ENCODE measurements at places on chromosomes 1 and 21.
A peak's percentile ranks its signal among the peaks of the same experiment; 100 is the strongest.

DNA sequence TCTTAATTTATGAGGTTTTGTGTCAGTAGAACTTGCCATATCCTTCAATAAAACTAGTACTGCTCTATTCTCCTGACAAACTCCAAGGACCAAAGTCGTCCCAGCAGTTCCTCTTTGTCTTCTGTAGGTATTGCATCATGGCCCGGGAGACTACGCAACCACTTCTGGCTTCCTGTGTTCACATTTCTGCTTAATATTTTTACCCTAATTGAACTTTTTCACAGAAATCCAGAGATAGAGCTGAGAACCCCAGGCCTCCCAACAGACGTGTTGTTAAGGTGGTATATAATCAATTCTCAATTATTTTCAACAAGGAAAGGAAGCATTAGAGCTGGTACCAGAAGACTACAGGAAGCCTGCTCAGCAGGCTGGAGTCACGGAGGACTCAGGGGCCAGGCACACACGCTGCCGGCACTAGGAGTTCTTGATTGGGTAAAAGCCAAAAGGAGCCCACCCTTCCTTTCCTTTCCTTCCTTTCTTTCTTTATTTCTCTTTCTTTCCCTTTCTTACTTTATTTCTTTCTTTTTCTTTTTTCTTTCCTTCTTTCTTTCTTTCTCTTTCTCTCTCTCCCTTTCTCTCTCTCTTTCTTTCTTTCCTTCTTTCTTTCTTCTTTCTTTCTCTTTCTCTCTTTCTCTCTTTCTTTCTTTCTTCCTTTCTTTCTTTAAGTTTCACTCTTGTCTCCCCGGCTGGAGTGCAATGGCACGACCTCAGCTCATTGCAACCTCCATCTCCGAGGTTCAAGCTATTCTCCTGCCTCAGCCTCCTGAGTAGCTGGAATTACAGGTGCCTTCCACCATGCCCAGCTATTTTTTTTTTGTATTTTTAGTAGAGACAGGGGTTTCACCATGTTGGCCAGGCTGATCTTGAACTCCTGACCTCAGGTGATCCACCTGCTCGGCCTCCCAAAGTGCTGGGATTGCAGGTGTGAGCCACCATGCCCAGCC is 173.7 kb downstream of the ZBTB18 start:
- peak; percentile 74 for DNase-seq

DNA sequence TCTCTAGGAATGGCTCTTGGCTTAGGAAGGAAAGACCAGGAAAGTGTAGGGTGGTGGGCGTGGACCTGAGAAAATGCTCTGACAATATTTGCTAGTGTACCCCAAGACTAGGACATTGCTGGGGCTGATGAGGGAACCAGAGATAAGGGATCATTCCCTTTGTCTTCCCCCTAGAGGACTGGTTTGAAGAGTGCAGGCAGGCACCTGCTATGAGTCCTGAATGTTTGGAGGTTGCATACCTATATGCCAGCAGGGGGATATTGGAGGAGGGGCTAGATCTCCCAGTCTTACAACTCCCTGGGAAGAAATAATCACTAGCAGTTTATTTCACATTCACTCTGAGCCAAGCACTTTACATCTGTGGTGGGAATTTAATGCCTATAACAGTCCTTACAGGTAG is 6.0 kb upstream of the BCL10 start:
- DNase-seq: no peak

DNA sequence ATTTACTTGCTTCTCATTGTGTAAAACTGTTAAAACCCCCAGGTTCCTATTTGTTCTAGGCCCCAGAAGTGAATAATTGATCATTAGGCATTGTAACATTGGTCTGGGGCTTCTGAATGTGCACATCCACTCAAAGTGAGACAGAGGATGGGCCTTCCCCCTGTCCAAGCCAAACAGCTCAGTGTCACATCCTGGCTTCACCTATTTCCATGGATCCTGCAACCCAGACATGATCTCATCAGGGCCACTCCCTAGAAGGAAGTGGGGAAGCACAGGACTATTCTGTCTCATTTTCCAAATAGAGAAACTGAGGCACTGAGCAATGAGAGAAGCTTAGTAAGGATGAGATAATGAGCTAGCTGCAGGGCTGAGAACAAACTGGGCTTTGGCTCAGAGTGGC is 47.4 kb upstream of the TSPAN2 start:
- DNase-seq: no peak

DNA sequence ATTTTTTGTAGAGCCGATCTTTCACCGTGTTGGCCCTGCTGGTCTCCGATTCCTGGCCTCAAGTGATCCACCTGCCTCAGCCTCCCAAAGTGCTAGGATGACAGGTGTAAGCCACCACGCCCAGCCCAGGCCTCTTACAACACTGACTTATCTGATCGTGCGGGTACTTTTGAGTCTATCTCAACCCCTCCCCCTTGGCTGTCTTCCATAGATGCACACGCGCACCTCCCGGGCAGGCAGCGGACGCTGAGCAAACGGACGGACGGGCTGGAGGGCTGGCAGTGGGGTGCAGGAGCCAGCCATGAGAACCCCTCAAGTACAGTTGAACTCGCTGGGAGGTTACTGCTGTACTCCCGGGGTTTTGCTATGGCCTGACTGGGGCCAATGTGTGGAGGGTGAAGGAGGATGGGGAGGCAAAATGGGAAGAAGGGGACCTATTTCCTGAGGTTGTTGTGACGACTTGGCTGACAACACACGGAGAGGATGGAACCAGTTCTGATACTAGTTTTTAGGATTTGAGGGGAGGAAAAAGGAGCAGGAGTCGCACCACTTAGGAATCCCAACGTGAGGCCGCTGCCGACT is 959 bp downstream of the CD58 start:
- DNase-seq: peak; percentile 52

DNA sequence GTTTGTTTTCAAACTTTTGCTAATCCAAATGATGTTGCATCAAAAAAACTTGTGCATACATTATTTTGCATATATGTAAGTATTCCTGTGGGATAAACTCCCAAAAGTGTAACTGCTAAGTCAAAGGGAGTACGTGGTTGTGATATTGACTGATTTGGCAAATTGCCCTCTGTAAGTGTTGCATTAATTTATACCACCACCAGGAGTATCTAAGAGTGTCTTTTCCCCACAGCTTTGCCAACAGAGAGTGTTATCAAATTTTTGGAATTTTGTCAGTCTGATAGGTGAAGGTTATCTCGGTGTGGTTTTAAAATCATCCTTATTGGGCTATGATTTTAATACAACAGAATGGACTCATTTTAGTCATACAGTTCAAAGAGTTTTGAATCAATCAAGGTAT is 30.1 kb upstream of the PARP1 start:
- DNase-seq: no peak

GRCh38 chr1:152166966-152167365 is 7.9 kb upstream of the RPTN start:
- no peak for DNase-seq

- DNase-seq: peak; percentile 81
Measured at GRCh38 chr1:147598621-147599361, 57.5 kb downstream of the BCL9 start.

GRCh38 chr1:231757759-231758158 is 131.2 kb downstream of the DISC1 start:
- DNase-seq: no peak

DNA sequence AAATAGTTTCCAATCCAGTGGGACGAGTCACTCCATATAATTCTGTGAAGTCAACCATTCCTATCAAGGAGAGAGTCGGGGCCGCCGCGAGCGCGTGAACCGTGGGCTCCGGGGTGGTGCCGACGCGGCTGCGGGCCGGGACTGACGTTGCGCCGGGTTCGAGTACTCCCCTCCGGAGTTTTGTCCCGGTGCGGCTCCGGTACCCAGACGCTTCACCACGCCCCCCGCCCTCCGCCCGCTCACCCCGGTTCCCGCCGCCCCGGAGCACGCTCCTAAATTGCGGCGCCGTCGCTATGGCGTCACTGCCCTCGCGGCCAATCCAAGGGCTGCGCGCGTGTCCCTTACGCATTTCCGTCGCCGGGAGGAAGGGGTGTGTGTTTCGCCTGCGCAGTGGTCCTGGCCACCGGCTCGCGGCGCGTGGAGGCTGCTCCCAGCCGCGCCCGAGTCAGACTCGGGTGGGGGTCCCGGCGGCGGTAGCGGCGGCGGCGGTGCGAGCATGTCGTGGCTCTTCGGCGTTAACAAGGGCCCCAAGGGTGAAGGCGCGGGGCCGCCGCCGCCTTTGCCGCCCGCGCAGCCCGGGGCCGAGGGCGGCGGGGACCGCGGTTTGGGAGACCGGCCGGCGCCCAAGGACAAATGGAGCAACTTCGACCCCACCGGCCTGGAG is at the start of gene ATAD3B:
ATAD3B (plus strand) TSS at position 377 of the 664 bp plus-strand sequence; CDS start at position 497, 120 bp downstream.
- peak; percentile 98 for DNase-seq

GRCh38 chr1:54857746-54858561 is 29.0 kb downstream of the DHCR24 start:
- no peak for DNase-seq

DNA sequence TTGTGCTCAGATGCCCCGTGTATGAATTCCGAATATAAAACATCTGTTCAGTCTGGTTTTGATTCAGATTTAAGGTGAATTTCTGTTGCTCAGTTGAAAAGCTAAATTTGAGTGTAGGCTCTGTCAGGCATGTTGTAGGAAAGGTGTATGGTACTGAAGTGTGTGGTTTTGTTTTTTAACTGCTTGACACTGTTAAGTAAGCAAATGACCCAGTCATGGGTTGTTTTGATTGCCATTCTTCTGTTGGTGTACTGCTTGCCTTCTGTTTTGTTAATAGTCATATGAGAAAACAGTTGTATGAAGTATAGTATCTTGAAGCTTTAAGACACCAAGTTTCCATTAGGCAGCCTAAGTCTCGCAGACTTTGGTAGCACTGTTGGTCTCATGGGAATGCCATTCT is 10.0 kb downstream of the MRPS6 start:
- no peak for DNase-seq

DNA sequence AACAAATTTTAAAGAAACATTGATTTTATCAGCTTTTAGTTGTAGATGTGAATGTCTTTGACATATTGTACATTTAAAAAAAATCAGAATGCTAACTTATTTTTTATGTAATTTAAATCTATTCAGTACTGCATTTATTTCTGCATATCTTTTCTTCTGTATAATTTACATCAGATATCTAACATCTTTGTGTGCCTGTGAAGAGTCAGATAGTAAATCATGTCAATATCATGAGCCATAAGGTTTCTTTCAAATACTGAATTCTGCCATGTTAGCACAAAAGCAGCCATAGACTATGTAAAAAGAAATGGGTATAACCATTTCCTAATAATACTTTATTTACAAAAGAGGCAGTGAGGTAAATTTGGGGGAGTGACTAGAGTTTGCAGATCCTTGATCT is 1829.2 kb downstream of the NCAM2 start:
- no peak for DNase-seq

DNA sequence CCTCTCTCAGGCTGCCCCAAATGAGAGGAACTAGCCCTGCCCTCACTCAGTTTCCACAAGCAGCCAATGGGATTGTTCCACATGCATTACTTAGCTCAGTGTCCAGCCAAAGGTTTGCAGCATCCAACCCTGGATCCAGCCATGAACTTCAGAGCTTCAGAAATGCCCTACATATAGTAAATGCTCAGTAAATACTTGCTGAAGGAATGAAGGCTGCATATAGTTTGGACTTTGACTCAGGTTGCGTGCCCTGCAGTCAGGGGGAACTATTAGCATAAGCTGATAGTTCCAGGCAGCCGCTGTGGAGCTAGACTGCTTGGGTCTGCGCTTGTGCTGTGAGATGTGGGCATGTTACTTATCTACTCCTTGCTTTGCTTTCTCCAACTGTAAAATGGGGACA is 64.8 kb downstream of the NENF start:
- DNase-seq: no peak

GRCh38 chr1:11245904-11246719 is 16.2 kb downstream of the MTOR start:
- no peak for DNase-seq

- DNase-seq: no peak
Measured at GRCh38 chr1:22763487-22764200, 53.0 kb downstream of the EPHB2 start.

DNA sequence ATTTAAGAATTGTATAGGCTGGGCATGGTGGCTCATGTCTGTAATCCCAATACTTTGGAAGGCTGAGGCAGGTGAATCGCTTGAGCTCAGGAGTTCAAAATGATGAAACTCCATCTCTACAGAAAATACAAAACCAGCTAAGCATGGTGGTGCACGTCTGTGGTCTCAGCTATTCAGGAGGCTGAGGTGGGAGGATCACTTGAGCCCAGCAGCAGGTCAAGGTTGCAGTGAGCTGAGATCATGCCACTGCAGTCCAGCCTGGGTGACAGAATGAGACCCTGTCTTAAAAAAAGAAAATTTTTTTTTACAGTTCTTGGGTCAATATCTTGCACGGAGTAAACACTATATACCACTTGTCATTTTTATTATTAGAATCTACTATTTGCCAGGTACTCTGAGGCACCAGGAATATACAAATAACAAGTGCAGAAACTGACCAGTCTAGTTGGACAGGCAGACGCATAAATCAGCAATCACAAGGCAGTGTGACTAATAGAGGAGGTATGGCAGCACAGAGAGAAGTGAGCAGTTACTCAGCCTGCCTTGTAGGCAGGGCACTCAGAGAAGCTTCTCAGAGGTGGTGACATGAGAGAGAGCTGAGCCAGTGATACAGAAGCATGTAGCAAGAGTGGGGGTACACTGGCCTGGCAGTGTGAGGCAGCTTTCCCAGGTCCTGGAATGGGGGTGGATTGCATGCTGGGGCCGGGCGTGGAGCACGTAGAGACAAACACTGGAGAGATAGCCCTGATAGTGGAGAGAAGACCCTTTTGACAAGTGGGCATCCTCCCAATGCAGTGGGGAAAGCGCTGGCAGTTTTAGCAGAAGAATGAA is 8.0 kb downstream of the PHLDA3 start:
- peak; percentile 59 for DNase-seq

DNA sequence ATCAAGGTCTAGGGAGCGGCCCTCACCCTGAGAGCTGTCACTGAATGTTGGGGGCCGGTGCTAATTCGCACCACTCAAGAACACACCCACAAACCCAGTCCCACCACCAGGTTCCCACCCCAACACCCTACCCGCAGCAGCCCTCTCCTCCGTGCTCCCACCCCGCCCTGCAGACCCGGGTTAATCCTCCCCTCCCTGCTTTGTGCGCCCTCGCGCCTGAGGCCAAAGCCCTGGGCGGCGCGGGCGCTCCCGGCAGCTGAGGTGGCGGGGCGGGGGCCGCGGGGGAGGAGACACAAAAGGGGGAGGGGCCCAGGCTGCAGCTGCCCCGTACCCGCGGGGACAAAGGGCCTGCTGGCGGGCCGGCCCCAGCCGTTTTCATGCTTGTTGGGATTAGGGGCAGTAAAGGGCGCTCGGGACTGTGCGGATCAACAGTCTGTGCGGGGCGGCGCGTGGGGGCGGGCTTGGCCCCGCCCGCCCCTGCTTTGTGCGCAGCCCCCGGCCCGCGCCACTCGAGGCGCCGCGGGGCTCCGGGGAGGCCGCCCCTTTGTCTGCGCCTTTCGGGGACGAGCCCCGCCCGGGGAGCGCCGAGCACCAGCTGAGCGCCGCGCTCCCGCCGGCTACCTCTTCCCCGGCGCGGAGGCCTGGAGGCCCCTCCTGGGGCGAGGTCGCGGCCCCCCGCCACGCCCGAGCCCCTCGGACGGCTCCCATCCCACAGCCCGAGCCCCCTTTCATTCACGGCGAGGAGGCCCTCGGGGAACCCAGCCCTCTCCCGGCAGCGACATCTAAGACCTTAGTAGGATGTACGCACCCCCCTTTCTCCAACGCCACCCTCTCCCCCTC is 10.9 kb downstream of the C1orf216 start:
- peak; percentile 63 for DNase-seq

GRCh38 chr1:103109311-103109920 is 1.1 kb upstream of the COL11A1 start:
- peak; percentile 16 for DNase-seq

- DNase-seq: no peak
Measured at GRCh38 chr1:94719926-94720793, 100.0 kb upstream of the SLC44A3 start.

GRCh38 chr1:37944816-37945215 is 2.0 kb downstream of the INPP5B start:
- DNase-seq: no peak

Measured in right cardiac atrium (tissue), 5 donors.